Sigmoid colon (tissue), 7 donors: ENCODE measurements at places on chromosomes 6 and 20. TPM values are rescaled to one million over a fixed set of nuclear protein-coding genes. Genes with fewer than 3 reads are reported as not detected.

DNA sequence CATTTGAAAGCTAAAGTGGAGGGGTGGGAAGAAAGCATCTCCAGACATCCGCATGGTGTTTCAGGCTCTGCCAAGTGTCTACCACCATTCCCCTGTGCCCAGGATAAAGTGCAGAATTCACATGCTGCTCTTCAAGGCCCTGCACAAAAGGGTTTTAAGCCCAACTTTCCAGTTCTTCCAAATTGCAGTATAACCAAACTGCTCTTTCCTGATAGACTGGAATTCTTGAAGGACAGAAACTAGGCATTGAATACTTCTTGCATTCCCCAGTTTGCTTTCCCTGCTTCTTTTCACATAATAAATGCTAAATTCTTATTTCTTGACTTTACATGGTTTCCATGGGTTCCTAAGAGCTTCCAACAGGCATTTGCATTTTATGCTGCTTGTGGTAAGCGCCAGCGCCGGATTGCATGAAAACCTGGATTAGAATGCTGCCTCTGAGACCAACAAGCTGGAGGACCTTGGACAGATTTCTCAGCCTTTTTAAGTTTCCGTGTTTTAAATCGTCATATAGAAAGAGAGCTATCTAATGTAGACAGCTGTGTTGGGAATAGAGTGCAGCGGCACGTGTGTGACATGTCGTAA lies 7.9 kb downstream of the SOX4 start:
- DNase-seq = no peak

- no peak for DNase-seq
Measured at GRCh38 chr6:39063526-39063925, 14.9 kb downstream of the GLP1R start.

- DNase-seq = no peak
Measured at GRCh38 chr20:10316582-10316981, 98.0 kb downstream of the SNAP25 start.

SPATS1 gene
- not detected for total RNA-seq

CUTA gene
- total RNA-seq = 148 TPM
